Hematopoietic multipotent progenitor cell treated with erythropoietin and hydrocortisone succinate and interleukin-3 and kit ligand, for 4 days (in vitro differentiated cells): ENCODE measurements at places on chromosomes 1 and 21.
A peak's percentile ranks its signal among the peaks of the same experiment; 100 is the strongest.

DNA sequence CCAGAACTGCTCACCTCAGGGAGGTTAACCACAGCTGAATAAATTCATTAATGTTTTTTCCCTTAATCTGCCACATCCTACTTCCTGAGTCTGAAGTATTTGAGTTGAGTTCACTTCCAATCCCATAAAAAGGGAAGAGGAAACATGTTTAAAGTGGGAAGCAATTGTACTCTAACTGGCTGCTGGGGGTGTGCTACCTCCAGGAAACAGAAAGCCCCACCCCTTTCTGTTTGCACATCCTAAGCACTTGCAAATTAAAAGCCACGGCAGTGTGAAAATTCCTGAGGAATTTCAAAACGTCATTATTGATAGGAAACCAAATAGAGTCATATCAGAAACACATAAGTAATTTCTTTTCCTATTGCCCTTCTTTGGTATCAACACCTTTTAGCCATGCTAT lies 307.0 kb upstream of the NR5A2 start:
- DNase-seq = no peak

- DNase-seq = peak; percentile 34
These were observed 16.8 kb upstream of the POGZ start for GRCh38 chr1:151476083-151476482.

- DNase-seq = no peak
These were observed 134.2 kb downstream of the NCAM2 start for GRCh38 chr21:21132390-21132789.

GRCh38 chr1:10778640-10779039 lies 17.8 kb downstream of the CASZ1 start:
- DNase-seq = no peak

DNA sequence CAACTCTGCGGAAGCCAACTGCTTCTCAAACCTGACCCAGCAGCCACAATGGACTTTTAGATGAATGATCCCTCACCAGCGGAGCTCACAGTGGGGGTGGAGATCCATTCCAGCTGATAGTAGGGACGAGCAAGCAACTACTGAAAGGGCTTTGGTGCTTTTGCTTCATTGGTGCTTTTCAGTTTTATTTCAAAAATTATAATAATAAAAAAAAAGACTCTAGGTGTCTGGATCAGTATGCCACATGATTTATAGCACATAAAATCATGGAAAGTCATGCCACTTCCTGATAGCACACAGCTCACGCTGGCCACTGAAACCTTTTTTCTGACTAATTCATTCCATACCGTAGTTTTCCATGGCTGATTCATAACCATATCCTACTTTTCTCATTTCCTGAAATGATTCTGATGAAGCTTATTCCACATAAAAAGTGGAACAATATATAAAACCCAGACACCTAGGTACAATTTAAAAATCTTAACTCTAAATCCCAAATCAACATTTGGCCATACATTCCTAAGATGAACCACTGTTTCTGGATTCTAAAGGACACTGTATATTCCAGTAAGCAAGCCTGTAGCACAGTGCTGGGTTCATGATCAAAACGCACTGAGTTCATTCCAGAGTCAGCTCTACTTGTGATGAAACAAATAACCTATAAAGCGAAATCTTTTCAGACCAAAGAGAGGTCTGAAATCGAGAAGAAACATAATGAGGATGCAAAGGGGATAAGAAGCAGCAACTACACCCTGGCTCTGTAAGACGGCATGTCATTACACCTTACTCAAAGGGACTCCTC lies 41.3 kb upstream of the KCNE1 start:
- no peak for DNase-seq

DNA sequence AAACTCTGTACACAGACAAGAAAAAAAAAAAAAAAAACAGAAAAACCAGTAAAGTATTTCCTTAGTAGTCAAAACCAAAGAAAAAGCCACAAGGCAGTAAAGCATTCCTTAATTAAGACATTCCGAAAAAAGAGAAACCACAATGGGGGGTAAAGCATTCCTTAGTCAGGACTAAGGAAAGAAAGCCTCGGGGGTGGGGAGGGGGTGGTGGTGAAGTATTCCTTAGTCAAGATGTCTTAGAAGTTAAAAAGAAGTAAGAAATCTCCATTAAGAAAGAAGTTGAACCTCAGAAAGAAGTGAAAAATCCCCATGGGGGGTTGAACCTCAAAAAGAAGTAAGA lies 28.2 kb upstream of the FMO1 start:
- DNase-seq = no peak

GRCh38 chr1:98053471-98054366 lies 132.9 kb upstream of the DPYD start:
- peak; percentile 76 for DNase-seq

DNA sequence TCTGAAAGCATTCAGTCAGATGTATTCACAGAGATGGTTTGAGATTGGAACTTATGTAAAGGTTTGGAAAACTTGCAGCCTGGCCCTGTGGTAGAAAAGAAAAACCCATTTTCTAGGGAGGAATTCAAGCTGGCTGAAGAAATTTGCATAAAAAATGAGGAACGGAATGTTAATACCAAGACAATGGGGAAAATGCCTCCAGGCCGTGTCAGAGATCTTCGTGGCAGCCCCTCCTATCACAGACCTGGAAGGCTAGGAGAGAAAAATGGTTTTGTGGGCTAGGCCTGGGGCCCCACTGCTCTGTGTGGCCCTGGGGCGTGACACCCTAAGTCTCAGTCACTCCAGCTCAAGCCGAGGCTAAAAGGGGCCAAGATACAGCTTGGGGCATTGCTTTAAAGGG lies 26.7 kb downstream of the NME7 start:
- DNase-seq = peak; percentile 34

DNA sequence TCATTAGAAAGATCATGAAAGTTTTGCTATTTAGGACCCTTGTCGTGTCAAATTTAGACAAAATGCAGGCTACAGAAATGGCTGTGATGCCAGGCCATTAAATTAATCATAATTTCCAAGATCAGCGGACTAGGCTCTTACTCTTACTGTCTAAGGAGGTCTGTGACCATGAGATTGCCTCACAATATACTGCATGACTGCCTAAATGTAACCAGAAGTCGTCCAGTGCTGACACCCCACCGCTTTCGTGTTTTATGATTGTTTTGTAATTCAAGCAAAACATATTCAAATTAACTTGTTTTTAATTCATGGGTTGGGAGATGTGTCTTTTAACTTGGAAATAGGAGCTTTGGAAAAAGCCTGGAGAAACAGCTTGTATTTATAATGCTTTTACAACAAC lies 947.5 kb downstream of the BRINP3 start:
- no peak for DNase-seq
